ENCODE measurements at places on chromosomes 12 and 14.

- DNase-seq: no peak
Measured at GRCh38 chr12:63849106-63849620, 4.7 kb downstream of the SRGAP1 start.

DNA sequence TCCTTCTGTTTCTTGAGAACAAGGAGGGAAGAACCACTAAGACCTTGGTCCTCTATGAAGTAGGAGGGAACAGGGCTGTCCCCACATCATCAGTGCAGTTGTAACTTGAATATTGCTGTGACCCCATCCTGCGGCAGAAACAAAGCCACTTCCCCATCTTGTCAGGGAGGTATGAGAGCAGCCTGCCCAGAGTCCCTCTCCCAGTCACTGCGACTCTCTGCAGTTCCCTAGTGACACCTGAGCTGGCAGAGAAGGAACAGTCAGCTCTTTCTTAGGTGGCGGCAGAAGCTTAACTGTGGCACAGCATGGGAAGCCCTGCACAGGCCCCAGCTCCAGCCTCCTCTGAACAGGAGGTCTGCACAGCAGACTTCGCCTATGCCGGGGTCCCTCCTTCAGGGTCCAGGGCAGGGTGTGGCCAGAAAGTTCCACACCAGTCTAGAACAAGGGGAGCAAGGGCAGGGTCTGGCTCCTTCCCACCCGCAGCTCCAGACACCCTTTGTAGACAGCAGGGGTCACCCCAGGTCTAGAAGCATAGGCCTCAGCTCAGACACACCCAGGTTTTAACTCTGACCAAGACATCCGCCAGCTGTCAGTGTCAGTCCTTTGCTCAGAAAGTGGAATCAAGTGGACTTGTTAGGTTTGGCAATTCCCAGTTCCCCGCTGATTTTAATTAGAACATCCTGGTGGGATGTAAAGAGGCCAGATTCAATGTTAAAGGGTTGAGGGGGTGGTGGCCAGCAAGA lies 36.8 kb downstream of the DEGS2 start:
- DNase-seq: no peak

- no peak for DNase-seq
Measured at GRCh38 chr14:55702511-55702910, 122.5 kb downstream of the KTN1 start.

- no peak for DNase-seq
Measured at GRCh38 chr12:21551841-21552465, 25.9 kb downstream of the SPX start.

DNA sequence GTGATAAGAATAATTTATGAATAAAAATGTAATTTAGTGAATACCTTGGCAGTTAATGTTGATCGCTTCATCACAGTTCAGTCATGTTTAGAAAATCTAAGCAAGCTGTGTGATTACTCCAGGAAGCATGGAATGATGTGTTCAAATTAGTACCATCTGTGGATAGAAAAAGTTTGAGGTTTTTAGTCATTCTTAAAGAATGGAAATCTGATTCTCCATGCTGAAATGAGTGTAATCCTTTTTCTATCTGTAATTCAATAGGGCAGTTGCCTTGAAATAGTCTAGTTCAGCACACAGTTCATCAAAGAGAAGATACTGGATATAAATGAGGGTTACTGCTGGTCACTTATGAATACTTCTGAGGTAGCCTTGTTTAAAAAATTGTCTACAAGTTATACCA lies 127.2 kb upstream of the MYF6 start:
- no peak for DNase-seq

DNA sequence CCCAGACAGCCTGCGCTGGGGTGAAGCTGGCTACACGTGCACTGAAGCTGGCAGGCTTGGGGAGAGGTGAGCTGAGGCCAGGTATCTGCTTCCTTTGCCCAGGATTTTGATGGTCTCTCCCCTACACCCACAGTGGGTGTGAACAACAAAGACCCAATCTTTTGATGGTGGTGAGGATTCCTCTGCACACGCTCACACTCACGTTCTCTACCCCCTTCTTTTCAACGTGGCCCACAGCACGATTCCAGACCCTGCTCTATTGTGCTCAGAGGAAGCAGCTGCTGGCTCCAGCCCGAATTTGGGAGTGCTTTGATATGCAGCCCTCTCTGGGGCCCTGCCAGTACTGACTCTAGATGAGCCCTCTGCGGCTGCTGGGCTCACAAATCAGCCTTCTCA lies 4.9 kb downstream of the CD9 start:
- no peak for DNase-seq
